ENCODE measurements at places on chromosomes 2 and 18. TPM values are rescaled to one million over a fixed set of nuclear protein-coding genes. Genes with fewer than 3 reads are reported as not detected.

GRCh38 chr18:48050176-48050575 lies 119.7 kb upstream of the SMAD2 start:
- DNase-seq = no peak

DNA sequence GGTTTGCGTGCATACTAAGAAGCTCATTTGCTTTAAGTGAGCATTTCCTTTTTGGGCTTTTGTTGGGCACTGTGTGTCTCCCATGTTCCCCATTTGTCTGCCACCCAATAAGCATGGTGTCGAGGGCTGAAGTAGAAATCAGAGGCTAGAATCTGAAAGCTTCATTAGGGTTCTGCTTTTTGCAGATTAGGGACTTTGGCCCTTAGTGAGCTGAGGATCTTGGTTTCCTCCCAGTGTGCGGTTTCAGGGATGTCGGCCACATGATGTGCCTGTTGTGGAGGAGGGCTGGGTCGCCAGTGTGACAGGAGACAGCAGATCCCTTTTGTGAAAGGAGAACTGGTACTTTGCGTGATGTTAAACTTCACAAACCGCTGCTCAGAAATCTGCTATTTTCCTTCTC lies 41.1 kb downstream of the PLEKHB2 start:
- DNase-seq = no peak

GRCh38 chr2:237765875-237766274 lies 32.7 kb upstream of the RBM44 start:
- DNase-seq = no peak

- DNase-seq = no peak
Observed at GRCh38 chr2:197130318-197130717, 180.3 kb downstream of the ANKRD44 start.

Gene UNC80
- 0.05 TPM for total RNA-seq

Gene CHST10
- 20.6 TPM for total RNA-seq

Gene SLC38A11
- not detected for total RNA-seq

Gene ADCYAP1
- 18.5 TPM for total RNA-seq

Gene NLRC4
- total RNA-seq = not detected

Gene EMX1
- 3.7 TPM for total RNA-seq

Gene TSN
- total RNA-seq = 264 TPM

All from endothelial cell (in vitro differentiated cells).